ENCODE measurements at places on chromosomes 4 and X. TPM values are rescaled to one million over a fixed set of nuclear protein-coding genes. Genes with fewer than 3 reads are reported as not detected.

The CT47B1 gene
- total RNA-seq, result not detected

The HAND2 gene
- total RNA-seq, result 0.09 TPM

The SRPK3 gene
- not detected for total RNA-seq

The ENPEP gene
- total RNA-seq, result 0.39 TPM

The SSX3 gene
- total RNA-seq, result not detected

DNA sequence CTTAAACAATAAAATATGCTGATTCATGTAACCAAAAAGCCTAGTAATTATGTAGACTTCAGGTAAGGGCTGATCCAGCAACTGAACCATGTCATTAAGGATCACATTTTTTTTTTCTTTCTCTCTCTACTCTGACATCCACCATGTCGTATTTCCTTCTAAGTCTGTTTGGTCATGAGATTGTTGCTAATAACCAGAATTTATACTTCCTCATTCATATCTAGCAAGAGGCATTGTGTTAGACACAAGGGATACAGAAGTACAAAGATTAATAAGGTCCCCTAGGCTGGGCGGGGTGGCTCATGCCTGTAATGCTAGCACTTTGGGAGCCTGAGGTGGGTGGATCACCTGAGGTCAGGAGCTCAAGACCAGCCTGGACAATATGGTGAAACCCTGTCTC, 24.1 kb downstream of the PHEX start:
- DNase-seq, result no peak

GRCh38 chr4:102263024-102263787, 82.1 kb downstream of the SLC39A8 start:
- DNase-seq, result no peak

- DNase-seq, result no peak
Measured at GRCh38 chr4:76267811-76268210, 16.3 kb downstream of the FAM47E start.

GRCh38 chrX:7019555-7019954, 128.0 kb upstream of the STS start:
- no peak for DNase-seq

DNA sequence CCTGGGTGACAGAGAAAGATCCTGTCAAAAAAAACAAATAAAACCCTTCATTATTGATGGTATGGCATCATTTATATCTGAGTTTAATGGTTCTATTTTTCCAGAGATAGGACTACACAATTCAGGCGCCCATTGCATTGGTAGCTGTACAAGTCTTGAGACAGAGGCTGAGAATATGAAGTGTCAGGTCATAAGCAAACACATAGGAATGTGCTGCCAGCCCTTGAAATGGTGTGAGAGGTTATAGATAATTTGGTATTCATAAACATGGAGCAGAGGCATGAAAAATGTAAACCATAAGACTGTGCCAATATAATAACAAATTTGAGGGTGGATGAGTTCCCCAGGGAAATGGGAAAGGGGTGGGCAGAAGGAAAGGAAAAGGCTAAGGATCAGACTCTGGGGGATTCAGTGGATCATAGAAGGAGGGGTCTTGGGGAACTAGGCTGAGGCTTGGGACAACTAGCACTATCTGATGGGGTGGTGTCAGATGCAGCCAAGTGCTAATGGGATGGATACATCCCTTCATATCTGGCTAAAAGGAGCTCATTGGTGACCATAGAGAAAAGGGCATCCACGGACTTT, 50.8 kb downstream of the MAOA start:
- DNase-seq, result no peak

DNA sequence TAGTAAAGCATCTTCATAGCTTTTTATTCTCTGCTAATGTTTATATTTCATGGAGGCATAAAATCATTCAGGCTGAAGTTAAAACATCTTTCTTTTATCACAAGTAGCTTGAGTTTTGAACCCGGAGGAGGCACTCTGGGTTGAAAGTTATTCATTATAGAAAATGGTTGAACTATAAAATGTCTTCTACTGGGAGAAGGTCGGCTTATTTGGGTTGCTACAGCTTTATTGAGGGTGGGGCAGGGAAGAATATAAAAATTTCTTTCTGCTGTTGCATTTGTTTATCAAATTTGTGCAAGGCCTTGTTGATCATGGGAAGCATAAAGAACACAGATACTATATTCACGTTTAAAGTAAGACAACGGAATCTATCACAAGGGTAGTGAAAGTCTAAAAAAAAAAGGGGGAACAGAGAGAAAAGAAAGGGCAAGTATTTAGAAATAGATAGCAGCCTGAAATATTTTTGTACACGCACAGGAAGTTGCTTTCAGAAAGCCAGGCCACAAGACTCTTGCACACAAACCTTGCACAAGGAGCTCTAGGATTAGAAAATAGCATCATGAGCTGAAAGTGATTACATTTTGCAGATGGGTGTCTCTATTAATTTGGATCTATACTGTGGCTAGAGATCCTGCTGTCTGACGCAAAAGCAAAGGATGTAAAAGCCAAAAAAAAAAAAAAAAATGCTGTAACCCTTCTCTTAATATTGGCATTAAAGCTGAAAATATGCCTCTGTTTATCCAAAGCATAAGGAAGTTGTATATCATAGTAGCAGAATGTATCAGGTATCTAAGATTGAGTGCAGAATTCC, 37.2 kb upstream of the FAM9C start:
- no peak for DNase-seq

GRCh38 chr4:74933562-74934015, 673 bp downstream of the PARM1 start:
- no peak for DNase-seq

DNA sequence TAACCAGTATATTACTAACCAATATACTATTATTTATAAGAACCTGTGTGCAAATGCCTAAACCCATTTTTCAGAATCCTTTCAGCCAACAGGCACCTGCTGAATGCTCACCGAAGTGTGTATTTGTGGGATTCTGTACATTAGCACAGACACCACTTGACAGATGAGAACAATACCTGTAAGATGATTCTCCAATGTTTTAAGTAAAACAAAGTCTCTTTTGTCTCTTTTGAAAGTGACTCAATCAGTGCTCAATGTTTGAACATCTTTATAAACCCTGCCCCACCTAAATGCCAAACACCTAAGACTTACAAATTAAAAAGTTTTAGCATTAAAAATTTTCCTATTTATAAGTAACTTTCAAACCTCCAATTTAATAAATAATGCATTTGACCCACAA, 763 bp downstream of the ASB9 start:
- no peak for DNase-seq

GRCh38 chr4:19214591-19215186, 1037.0 kb upstream of the SLIT2 start:
- DNase-seq, result no peak

All from WTC11 (cell line).